ENCODE measurements at places on chromosomes 4 and X. TPM values are rescaled to one million over a fixed set of nuclear protein-coding genes. Genes with fewer than 3 reads are reported as not detected.
A peak's percentile ranks its signal among the peaks of the same experiment; 100 is the strongest.

- H3K27me3 ChIP-seq = no peaks in the 10 kb centered on the region
- no peak overlapping the region for H3K27ac ChIP-seq
- no peak overlapping the region for H3K4me3 ChIP-seq
- DNase-seq = no peak
- H3K4me1 ChIP-seq = no peaks in the 10 kb centered on the region
- H3K36me3 ChIP-seq = no peaks in the 10 kb centered on the region
These were observed 31.3 kb downstream of the SLIT2 start for GRCh38 chr4:20283039-20283438.

- H3K4me1 ChIP-seq = no peaks in the 10 kb centered on the region
- no peak overlapping the region for H3K27ac ChIP-seq
- no peaks in the 10 kb centered on the region for H3K27me3 ChIP-seq
- no peaks in the 10 kb centered on the region for H3K36me3 ChIP-seq
- no peak overlapping the region for H3K4me3 ChIP-seq
These were observed 2.6 kb upstream of the SEPTIN6 start for GRCh38 chrX:119695535-119696050.

MANBA gene
- total RNA-seq = 49.6 TPM

DNA sequence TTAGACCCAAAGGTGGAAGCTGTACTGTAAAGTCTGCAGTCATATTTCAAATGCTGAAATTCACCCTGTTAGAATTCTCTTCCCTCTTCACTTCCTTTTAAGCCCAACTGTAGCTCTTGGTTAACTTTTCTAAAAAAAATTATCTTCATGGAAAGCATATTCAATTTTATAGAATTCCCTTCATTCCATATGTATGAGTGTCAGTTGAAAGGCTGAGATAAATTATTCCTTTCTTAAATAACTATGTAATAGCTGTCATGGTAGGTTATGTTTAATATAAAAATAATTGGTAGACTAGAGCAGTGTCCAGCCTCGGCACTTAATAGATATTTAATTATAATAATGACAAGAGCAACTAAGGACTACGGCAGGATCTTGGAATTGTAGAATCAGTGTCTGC lies 16.8 kb upstream of the ARSH start:
- no peaks in the 10 kb centered on the region for H3K4me1 ChIP-seq
- no peak overlapping the region for H3K4me3 ChIP-seq
- H3K36me3 ChIP-seq = no peaks in the 10 kb centered on the region
- H3K27ac ChIP-seq = no peak overlapping the region
- no peaks in the 10 kb centered on the region for H3K27me3 ChIP-seq

GRCh38 chr4:109816082-109816442 lies 500 bp downstream of the GAR1 start:
- no peaks in the 10 kb centered on the region for H3K27me3 ChIP-seq
- no peak for DNase-seq
- peaks cover 11% of the 10 kb centered on the region for H3K4me1 ChIP-seq
- H3K36me3 ChIP-seq = no peaks in the 10 kb centered on the region
- H3K27ac ChIP-seq = peak overlapping the region; percentile 91

RBMXL3 gene
- total RNA-seq = not detected

- H3K36me3 ChIP-seq = no peaks in the 10 kb centered on the region
- no peaks in the 10 kb centered on the region for H3K27me3 ChIP-seq
- no peak for DNase-seq
- H3K4me3 ChIP-seq = no peak overlapping the region
- H3K4me1 ChIP-seq = peaks cover 8% of the 10 kb centered on the region
These were observed 100.7 kb downstream of the SYNPO2 start for GRCh38 chr4:118989098-118990080.

DNA sequence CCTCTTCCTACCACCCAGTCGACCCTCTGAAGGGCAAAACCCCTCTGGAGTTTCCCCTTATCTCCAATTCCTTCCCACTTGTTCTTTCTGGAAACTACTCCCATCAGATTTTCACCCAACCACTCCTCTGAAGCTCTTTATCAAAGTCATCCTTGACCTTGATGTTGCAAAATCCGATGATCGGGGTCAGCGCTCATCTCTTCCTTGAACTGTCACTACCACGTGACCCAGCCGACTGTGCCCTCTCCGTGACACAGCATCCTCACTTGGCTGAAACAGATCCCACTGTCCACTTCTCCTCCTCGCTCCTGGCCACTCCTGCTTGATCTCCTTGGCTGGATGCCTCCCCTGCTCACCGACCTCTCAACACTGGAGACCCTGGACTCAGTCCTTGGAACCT lies 1.1 kb downstream of the CFAP99 start:
- no peak for DNase-seq
- no peak overlapping the region for H3K4me3 ChIP-seq
- H3K4me1 ChIP-seq = peaks cover 4% of the 10 kb centered on the region
- H3K36me3 ChIP-seq = no peaks in the 10 kb centered on the region
- no peak overlapping the region for H3K27ac ChIP-seq

DNA sequence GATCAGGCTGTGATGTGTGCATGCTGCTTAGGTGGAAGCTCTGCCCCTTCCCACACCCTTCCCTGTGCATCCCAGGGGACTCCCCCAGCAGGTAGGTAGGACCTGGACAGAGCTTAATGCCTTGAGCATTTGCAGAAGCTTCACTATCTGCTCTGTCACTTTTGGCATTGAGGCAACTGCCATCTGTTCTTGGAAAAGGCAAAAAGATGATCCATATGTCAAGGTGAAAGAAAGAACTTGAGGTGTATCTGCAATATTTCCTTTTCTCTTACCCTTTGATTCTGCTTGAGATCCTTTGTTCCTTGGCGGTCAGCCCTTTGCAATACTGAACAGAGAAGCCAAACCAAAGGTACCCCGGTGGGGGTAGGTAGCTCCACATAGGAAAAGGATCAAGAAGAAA lies 37.1 kb upstream of the TBC1D9 start:
- H3K36me3 ChIP-seq = no peaks in the 10 kb centered on the region
- no peak overlapping the region for H3K27ac ChIP-seq
- H3K4me1 ChIP-seq = no peaks in the 10 kb centered on the region
- H3K27me3 ChIP-seq = no peaks in the 10 kb centered on the region
- no peak overlapping the region for H3K4me3 ChIP-seq

DNA sequence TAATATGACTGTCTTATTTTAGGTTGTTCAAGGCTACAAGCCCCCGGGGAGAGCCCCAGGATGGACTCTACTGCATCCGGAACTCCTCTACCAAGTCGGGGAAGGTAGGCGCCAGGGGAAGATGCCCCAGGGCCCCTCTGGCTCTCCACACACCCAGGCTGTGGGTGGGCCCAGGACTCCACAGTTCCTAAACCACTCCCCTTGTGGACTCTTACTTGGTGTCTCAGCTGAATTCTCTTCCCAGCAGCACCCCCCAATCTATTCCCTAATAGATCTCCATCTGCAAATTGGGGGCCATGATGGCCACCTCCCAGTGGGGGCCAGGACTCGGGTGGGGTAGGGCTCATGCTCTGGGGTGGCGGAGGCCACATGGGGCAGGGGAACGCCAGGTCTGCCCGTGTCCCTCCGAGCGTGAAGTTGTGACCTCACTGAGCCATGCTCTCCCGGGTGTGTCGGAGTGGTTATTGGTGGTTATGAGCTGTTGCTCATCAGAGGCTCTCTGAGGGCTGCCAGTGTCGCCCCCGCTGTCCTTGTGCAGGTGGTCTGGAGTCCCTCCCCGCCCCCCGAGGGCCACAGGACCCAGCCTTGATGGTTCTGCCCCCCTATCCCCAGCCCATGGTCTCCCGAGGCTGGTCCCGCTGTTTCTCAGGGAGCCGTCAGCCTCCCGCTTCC lies 11.2 kb upstream of the ADD1 start:
- peaks cover 9% of the 10 kb centered on the region for H3K4me1 ChIP-seq
- H3K27me3 ChIP-seq = no peaks in the 10 kb centered on the region
- H3K36me3 ChIP-seq = peaks cover 31% of the 10 kb centered on the region
- no peak overlapping the region for H3K27ac ChIP-seq
- no peak overlapping the region for H3K4me3 ChIP-seq

DNA sequence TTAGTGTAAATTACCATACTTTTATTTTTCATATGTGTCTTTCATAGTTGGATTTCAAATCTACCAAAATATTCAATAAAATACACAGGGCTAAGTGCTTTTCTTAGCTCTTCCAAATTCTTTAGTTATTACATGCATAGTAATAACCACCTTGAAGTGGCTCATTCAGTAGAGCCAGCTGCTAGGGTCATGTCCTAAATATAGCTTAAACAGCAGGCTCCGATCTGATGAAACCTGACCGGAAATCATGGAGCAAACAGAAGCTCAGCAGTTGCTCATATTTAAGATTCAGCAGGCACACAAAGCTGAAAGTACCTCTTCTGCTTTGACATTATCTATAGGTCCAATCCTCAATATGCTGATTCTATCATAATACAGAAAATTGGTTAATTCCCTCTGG lies 1470.4 kb downstream of the ADGRL3 start:
- no peaks in the 10 kb centered on the region for H3K4me1 ChIP-seq

DNA sequence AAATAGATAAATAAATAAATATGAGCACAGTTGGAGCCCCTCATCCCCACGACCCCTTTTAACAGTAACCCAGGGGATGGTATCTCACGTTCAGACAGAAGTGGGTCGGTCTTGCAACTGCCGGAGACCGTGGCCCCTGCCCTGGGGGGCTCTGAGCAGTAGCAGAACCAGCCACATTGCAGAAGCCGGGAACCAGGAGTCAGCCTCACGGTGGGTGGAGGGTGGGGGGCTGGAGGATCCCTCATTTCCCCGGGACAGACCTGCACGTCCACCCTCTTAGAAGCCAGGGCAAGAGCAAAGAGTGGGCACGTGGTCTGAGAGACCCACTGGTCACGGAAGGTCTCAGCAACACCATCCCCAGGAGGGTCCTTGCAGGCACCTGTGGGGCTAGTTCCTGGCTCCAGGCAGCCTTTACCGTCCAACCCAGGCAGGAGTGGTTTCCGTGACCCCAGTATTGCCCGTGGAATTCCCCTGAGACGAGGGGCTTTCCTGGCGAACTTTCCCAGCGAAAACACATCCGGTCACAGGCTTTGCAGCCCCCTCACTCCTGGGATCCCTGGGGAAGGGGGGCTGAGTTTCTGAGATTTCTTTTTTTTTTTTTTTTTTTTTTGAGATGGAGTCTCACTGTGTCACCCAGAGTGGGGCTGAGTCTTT lies 8.8 kb upstream of the IL3RA start:
- H3K36me3 ChIP-seq = no peaks in the 10 kb centered on the region
- H3K27me3 ChIP-seq = no peaks in the 10 kb centered on the region
- H3K4me3 ChIP-seq = no peak overlapping the region
- H3K27ac ChIP-seq = no peak overlapping the region
- no peaks in the 10 kb centered on the region for H3K4me1 ChIP-seq

DNA sequence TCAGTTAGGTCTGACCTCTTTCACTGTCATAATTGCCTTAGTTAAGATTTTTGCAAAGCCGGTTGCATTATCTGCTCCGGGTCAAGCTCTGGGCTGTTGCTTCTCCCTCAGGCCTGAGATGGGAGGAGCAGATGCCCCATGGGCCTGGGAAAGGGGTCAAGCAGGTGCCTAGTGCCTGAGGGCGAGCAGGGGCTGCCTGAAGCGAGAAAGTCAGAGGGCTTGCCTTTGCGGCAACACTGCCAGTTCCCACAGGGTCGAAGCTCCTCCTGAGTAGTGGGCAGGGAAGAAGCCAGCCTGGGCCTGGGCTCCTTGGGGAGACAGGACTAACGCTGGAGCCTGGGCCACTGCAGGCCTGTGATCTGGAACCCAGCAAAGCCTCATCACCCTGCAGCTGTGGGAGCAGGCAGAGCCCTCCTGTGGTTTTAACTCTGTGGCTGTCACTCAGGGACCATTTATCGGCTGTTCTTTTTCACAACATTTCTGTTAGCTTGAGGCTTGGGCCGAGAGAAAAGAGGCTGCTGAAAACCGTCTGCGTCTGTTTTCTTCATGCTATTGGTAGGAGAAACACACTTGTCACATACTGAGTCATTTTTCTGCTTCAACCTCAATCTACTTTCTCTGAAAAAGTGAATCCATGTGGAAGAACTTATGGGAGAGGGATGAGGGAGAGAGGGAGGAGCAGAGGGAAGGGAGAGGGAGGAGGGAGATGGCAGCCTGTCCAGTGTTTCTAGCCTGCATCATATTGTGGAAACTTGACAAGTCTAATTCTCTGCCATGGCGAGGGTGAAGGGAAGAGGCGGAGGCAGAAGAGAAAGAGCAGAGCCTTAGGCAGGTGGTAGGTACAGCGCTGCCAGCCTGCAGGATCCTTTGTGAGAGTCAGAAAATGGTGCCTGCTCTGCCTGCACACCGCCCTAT lies 68.4 kb downstream of the RHOH start:
- no peaks in the 10 kb centered on the region for H3K36me3 ChIP-seq
- no peak for DNase-seq
- H3K27ac ChIP-seq = no peak overlapping the region
- no peak overlapping the region for H3K4me3 ChIP-seq
- no peaks in the 10 kb centered on the region for H3K27me3 ChIP-seq
- no peaks in the 10 kb centered on the region for H3K4me1 ChIP-seq

PABPC5 gene
- 3.8 TPM for total RNA-seq

GRCh38 chr4:106762666-106763443 lies 273.3 kb downstream of the DKK2 start:
- no peaks in the 10 kb centered on the region for H3K36me3 ChIP-seq
- no peak overlapping the region for H3K4me3 ChIP-seq
- no peaks in the 10 kb centered on the region for H3K27me3 ChIP-seq
- H3K27ac ChIP-seq = no peak overlapping the region
- H3K4me1 ChIP-seq = no peaks in the 10 kb centered on the region

RAB33A gene
- total RNA-seq = 0.81 TPM

GRCh38 chr4:24745172-24745895 lies 50.0 kb upstream of the SOD3 start:
- no peaks in the 10 kb centered on the region for H3K4me1 ChIP-seq
- H3K27me3 ChIP-seq = no peaks in the 10 kb centered on the region
- no peak overlapping the region for H3K27ac ChIP-seq
- no peak overlapping the region for H3K4me3 ChIP-seq

- DNase-seq = no peak
- H3K36me3 ChIP-seq = peaks cover 7% of the 10 kb centered on the region
- no peaks in the 10 kb centered on the region for H3K27me3 ChIP-seq
- H3K4me3 ChIP-seq = no peak overlapping the region
These were observed 7.2 kb downstream of the PDHA1 start for GRCh38 chrX:19350941-19351384.

GRCh38 chr4:12692815-12693214 lies 791.3 kb downstream of the RAB28 start:
- no peak overlapping the region for H3K4me3 ChIP-seq
- no peak for DNase-seq
- no peaks in the 10 kb centered on the region for H3K36me3 ChIP-seq
- H3K27me3 ChIP-seq = no peaks in the 10 kb centered on the region

DNA sequence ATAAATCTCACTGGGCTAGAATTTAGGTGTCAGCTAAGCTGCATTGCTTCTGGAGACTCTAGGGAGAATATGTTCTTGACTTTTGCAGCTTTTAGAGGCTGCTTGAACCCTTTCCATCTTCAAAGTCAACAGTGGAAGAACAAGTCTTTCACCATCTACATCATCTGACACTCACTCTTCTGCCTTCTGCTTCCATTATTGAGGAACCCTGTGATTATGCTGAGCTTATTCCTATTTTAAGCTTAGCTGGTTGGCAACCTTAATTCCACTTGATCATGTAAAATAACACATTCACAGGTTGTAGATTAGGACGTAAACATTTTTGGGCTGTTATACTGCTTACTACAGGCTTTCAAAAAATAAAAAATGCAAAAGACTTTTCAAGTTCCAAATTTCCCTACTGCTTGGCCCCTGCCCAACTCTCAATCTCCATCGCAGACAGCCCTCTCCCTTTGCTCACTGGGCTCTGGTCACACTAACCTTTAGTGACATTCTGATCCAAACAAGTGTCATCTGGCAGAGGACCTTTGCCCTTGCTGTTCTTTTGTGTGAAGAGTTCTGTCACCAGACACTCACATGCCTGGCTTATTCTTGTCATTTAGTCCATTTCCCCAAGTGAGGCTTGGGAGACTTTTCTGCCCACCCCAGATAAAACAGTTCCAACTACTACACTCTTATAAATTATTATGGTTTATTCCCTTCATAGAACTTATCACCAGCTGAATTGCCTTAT lies 1056.0 kb downstream of the STIM2 start:
- no peaks in the 10 kb centered on the region for H3K4me1 ChIP-seq
- no peaks in the 10 kb centered on the region for H3K27me3 ChIP-seq
- no peaks in the 10 kb centered on the region for H3K36me3 ChIP-seq
- H3K4me3 ChIP-seq = no peak overlapping the region

CPZ gene
- total RNA-seq = 4.1 TPM

AVPR2 gene
- total RNA-seq = 2.8 TPM
